Transverse colon (tissue), 4 donors: ENCODE measurements at places on chromosomes 4 and X. TPM values are rescaled to one million over a fixed set of nuclear protein-coding genes. Genes with fewer than 3 reads are reported as not detected.

Gene PRSS12
- total RNA-seq = 58.0 TPM

- DNase-seq = no peak
These were observed 4.4 kb upstream of the SH3RF1 start for GRCh38 chr4:169275180-169275579.

GRCh38 chr4:1008840-1009541, 2.4 kb upstream of the FGFRL1 start:
- peak; percentile 53 for DNase-seq

- no peak for DNase-seq
These were observed 11.9 kb upstream of the MAOA start for GRCh38 chrX:43644124-43644701.

Gene OTC
- total RNA-seq = not detected

Gene COX7B2
- total RNA-seq = not detected

DNA sequence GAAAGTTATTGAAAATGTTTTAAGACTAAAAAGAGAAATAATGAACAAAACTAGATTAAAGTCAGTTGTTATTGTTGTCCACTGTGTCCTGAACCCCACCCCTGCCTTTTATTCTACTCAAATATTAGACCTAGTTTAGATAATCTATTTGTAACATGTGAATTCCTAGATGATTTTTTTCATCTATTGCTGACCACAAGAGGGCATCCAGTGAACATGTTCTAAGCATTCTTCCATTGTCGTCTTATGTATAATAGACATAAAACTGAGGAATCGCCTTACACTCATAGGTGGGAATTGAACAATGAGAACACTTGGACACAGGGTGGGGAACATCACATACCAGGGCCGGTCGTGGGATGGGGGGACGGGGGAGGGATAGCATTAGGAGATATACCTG, 36.4 kb upstream of the HPRT1 start:
- no peak for DNase-seq

DNA sequence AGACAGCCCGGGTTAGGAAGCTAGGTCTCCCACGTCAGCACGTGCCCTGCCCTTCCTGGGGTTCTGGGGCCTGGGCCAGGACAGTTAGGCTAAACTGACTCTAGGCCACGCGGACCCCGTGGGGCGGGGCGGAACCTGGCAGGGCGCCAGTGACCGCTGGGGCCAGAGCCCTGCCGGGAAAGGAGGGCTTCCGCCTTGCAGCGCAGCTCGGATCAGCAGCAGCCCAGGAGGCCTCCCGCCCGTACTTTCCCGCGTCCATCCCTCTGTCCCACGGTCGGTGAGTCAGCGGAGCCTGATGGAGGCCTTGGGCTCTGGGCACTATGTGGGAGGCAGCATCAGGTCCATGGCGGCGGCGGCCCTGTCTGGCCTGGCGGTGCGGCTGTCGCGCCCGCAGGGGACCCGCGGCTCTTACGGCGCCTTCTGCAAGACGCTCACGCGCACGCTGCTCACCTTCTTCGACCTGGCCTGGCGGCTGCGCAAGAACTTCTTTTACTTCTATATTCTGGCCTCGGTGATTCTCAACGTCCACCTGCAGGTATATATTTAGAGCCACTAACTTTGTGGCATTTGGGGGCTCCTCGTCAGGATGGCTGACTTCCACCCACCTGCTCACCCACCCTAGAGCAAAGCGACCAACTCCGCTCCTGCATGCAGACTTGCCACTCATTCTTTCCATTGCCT, at the start of gene SMIM10:
Gene SMIM10, plus strand, starts transcription at position 191 of the 681 bp plus-strand sequence. Its CDS starts 105 bp downstream, at position 296.
- DNase-seq = peak; percentile 61

Gene NAAA
- 603 TPM for total RNA-seq

DNA sequence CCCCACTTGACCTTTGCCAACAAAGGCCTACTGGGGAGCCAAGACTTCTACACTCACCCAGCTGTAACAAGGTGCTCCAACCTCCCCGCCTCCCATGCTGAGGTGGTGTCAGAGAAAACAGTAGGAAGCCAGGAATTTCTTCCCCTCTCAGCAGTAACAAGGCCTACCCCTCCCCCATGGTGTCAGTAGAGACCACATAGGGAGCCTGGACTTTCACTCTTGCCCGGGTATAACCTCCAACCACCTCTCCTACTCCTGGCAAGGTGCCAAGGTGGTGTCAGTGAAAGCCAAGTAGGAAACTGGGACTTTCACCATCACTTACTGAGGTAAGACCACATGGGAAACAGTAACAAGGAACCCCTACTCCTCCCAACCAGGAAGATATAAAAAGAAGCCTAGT, 93.1 kb downstream of the SLC16A2 start:
- DNase-seq = no peak

GRCh38 chrX:72659723-72660122, 54.4 kb downstream of the PHKA1 start:
- no peak for DNase-seq

Gene HSFX4
- not detected for total RNA-seq

Gene PHOX2B
- 0.27 TPM for total RNA-seq

Gene LNX1
- 35.5 TPM for total RNA-seq

DNA sequence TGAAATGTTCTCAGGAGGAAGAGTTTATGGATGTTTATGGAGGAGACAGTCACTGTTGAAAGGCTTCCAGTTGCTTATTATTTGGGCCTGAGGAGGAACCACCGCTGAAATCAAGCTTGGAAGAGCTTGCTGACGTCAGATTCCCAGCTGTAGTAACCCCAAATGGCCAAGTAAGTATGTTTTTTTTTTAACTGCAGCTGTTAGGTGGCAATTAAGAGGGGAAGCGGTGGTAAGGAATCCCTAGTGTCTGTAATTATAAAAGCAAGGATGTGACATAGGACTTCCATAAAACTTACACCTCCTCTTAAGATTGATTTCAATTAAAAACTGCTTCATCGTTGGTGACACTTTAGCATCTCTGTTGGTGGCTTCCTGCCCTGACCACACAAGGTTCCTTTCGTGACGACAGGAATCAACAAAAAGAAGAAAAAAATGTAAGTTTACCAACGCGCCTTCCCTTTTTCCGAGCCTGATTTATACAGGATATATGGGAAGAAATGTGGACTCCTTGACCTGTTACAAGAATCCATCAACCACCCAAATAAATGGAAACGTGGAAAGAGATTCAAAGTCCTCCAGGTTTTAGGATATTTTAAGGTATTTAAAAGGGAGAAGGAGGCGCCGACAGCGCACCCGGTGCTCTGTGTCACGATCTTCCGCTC, 884 bp downstream of the RELL1 start:
- DNase-seq = peak; percentile 29

Gene PHEX
- total RNA-seq = not detected

Gene P2RY10
- 2.0 TPM for total RNA-seq

GRCh38 chr4:40423735-40424134, 88.6 kb downstream of the CHRNA9 start:
- no peak for DNase-seq

GRCh38 chrX:93875621-93876282, 201.7 kb downstream of the FAM133A start:
- DNase-seq = no peak

DNA sequence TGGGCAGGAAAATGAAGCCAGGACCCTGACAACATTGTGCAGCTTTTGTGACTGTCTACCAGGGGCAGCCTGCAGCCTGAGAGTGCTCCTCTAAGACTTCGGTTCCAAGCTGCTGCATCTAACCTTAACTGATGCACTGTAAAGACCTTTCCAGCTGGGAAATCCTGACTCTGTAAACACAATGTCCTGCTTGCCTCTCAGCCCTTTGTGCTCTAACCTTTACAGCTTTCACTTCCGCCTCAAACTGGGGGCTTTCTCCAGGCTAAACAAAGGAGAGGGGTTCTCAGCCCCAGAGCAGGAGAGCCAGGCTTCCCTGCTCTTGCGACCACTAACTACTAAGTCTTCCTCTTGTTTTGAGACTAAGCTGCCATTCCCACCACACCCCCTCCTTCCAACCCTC, 19.3 kb upstream of the RASL11B start:
- DNase-seq = no peak

Gene PLCXD1
- total RNA-seq = 11.3 TPM

DNA sequence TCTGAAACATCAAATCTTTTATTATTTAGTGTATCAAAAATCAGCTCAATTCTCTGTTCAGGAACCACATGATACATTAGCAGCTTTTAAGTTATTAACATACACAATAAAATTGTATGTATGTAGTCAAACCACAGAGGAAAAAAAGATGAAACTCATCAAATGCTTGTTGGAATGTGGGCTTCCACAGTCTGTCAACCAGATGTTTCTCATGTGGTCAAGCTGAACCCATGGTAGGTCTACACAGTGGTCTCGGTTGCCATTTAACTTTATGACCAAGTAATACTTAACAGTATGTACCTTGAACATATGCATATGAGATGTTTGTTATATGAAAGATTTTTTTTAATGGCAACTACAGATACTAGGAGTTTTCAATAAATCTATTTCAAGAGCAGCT, 427.8 kb downstream of the IL15 start:
- no peak for DNase-seq

DNA sequence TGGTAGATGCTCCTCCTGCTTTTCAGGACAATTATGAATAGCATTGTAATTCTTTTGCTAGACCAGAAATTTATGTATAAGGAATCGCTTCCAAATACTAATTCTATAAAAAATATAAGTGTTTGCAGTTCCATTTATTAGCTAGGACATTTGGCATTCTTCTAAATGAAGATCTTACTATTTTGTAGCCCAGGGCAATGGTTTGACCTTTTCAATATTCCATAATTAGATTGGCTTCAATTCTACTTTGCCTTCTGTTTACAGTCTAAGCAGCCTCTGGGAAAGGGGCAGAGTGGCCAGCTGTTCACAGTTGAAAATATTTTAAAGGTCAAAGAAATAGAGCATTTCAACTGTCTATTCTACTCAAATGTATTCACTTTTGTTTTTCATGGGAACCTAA, 912.1 kb upstream of the GRIA3 start:
- no peak for DNase-seq

DNA sequence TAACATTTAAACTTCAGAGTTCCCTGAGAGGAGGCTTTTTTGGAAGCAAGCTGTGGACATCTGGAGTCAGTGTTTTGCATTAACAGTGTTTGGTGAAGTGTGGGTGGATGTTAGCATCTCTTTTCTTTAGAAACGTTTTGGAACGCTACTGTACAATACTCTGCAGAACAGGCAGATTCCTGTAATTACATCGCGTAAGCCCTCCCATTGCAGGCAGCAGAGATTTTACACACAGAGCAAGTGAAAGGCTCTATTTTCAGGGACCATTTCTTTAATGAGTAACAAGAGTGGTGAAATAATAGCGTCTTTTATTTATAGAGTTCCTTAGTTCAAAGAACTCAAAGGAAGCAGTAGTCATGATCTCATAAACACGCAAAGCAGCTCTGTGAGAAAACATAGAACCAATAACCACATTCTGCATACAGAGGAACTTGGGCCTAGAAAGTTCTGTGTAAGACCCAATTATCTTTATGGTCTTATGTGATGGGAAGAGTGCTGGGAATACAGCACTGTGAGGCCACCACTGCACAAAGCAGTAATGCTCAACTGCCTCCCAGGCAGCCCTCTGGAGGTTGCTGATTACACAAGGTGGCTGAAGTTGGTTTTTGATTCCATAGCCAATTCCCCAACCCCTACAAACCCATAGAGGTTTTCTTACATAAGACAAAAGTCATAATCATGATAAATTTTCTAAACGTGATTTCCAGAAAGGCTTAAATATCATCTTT, 298.7 kb upstream of the EPHA5 start:
- no peak for DNase-seq

- DNase-seq = no peak
These were observed 106.2 kb downstream of the LNX1 start for GRCh38 chr4:53484911-53485657.

- DNase-seq = no peak
These were observed 317.0 kb upstream of the CXXC4 start for GRCh38 chr4:104811727-104812126.

- no peak for DNase-seq
These were observed 130.8 kb upstream of the SFRP2 start for GRCh38 chr4:153919667-153920066.

DNA sequence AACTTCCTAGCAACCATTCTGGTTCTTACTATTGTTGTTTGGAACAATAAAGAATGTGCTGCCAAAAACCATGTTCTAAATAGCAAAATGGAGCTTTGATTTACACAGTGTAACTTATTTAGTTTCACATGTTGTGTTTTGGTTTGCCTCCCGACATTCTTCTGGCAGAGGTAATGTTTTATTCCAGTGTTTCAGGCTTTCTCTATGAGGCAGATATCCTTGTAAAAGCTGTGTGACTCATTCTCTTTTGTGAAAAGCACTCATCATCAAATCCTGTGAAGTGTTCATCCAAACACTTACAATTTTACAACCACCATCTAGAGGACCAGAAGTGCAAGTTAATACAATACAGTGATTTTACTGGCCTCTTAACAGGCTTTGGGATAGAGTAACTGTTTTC, 219.0 kb upstream of the GIMD1 start:
- DNase-seq = no peak

- DNase-seq = no peak
These were observed 7.7 kb downstream of the FANCB start for GRCh38 chrX:14865201-14865600.
